Right ventricle myocardium superior (tissue), 1 donor: ENCODE measurements at places on chromosomes 4 and X.

DNA sequence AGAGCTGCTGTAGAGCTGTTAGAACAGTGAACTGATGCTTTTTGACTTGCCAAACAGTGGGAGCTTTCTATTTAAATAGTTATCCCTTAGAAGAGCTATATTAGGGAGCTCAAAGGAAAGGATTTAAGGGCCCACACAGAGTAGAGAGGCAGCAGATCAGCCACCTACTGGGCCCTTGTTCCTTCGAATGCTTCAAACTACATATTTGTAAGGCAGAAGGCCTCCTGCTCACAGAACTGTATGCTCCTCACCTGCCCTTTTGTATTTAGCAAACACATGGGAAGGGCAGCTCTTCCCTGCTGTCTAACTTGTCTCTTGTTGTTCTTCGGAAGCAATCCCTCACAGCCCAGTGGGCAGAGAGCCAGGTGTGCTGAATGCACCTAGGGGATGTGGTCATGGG is 38.0 kb downstream of the IL1RAPL1 start:
- DNase-seq: no peak

GRCh38 chrX:45868425-45868824 is 667.7 kb upstream of the DIPK2B start:
- no peak for DNase-seq

- DNase-seq: no peak
Observed at GRCh38 chr4:123064390-123064789, 142.0 kb upstream of the NUDT6 start.

GRCh38 chrX:107654872-107655761 is 26.8 kb downstream of the PRPS1 start:
- peak; percentile 71 for DNase-seq

GRCh38 chr4:5478169-5478568 is 230.2 kb downstream of the EVC2 start:
- no peak for DNase-seq

- no peak for DNase-seq
Observed at GRCh38 chr4:94177822-94178221, 29.8 kb upstream of the SMARCAD1 start.
